ENCODE measurements at places on chromosomes 3 and 15.

GRCh38 chr3:148901987-148902791, 37.1 kb downstream of the CPA3 start:
- DNase-seq: no peak

GRCh38 chr15:60343221-60343970, 54.4 kb downstream of the ANXA2 start:
- DNase-seq: no peak

DNA sequence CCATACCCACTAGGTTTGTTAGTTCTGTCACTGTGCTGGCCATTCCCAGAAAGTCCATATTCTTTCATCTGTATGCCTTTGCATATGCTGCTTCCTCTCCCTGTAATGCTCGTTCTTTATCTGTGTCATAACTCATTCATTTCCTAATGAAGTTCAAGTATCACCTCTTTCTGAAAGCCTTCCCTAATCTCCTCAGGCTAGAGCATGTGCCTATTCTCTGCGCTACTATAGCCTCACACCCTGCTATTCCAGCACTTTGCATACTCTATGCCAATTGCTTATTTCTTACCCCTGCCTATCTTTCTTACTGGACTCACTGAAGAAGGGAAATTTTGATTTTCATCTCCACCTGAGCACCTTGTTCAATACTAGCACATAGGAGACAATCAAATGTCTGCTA, 25.6 kb upstream of the C2CD4B start:
- DNase-seq: no peak

- no peak for DNase-seq
Observed at GRCh38 chr3:183809270-183809669, 16.1 kb downstream of the MAP6D1 start.

GRCh38 chr3:184320104-184320445, 5.7 kb downstream of the EIF4G1 start:
- DNase-seq: no peak

GRCh38 chr3:15300323-15301078, 31.9 kb downstream of the SH3BP5 start:
- no peak for DNase-seq

- DNase-seq: no peak
Observed at GRCh38 chr3:114874522-114874971, 272.5 kb downstream of the ZBTB20 start.

DNA sequence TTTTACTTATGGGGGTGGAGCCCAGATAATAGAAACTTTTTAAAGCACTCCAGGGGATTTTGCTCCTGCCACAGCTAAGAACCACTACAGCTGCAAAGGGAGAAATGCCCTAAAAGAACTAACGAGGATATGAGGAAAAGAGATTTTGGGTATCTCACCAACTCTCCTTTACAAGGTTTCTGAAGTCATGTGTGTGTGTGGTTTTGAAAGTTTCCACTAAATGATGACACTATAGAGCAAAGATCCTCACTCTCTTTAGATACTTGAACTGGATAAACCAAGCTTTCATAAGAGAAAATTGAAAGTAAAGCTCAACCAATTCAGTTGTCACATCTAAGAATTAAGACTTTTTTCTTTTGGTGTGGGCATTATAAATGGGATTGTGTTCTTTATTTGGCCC, 455.3 kb upstream of the ALCAM start:
- DNase-seq: no peak

DNA sequence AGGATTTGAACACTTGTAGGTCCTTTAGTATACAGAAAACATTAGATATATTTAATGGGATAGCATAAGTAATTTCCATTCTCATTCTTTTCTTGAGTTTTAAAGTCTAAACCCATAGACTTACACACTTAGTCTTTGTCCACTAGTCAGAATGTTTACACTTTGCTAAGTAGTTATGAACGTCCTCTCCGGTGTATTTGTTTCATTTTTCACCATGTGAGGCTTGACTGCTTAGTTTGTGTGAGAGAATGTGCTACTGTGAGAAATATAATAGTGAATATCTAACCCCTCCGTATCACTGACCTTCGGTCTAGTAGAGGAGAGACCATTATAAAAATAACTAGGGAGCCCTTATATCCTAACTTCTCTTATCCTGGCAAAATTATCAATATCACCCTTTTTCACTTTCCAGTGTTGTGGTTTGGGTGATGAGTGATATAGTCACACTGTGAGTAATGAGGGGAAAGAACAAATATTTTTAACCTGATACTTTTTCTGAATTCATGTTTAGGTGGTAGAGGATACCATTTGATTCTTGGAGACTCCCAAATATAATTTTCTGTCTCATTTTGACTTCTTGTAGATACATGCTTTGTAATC, 122.4 kb downstream of the UBE2E2 start:
- DNase-seq: no peak

DNA sequence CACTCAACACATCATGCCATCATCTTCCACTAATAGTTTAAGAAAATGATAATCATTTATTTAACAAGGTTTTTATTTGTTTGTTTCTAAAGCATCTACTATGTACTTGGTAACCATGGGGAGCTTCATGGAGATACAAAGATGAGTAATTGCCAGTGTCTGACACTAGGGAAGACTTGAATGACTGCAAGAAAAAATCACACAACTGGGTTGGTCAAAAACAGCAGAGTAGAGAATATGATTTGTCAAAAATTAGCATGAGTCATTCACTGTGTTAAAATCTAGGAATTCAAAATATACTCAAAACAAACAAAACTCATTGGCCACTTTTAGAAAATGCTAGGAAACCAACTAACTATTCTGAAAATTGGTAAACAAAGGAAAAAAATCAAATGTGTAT, 6.3 kb downstream of the BNC1 start:
- DNase-seq: no peak

DNA sequence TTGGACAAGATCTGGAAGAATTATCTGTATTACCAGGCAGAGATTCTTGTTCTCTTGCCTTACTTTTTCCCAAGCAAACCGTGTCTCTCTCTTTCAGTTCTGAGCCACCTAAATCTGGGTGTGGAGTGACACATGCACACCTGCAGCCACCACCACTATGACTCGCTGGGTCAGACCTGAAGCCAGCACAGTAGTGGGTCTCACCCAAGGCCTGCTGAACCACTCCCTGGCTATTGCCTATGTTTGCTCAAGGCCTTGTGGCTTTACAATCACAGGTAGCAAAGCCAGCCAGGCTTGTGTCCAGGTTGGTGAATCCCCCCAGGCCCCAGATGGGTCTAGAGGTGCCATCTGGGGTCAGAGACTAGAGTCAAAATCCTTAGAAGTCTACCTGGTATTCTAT, 28.7 kb upstream of the COPB2 start:
- no peak for DNase-seq

DNA sequence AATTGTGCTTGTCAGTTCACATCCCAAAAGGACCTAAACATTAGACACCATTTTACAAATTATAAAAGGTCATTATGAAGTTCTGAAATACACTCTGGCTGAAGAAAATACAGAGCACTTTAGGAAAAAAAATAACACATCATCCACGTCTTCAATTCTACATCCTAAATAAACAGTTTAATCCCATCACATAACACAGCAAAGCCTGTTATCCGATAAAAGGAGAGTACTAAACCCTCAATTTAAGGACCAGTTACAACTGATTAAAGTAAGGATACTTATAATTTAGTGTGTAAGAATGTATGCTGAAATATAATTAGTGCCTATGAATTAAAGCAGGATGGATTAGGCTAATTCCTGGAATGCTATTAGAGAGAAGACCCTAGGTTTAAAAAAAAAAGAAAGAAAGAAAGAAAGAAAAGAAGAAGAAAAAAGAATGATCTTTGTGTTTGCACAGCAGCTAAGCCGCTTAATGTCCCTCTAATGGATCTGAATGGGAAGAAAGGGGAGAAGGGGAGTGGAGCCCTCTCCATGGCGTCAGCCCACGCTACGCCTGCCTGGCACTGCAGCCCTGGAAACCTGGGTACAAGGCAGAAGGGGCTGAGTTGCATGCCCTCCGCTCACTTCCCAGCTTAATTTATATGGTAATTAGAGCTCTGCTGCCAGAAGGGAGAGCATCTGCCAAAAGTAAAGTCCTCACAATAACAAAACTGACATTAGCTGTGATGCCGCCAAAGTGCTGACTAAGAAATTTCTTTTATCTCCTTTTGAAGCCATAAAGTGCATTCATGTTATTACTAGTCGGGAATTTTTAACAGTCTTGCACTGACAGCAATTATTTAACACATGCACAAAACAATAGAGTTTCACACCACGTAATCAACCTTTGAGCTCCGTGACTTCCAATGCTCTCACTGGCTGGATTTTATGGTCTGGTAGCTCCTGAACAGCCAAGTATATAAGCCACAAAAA, 90.0 kb downstream of the FSIP1 start:
- no peak for DNase-seq
